ENCODE measurements at places on chromosomes 3 and 15.

DNA sequence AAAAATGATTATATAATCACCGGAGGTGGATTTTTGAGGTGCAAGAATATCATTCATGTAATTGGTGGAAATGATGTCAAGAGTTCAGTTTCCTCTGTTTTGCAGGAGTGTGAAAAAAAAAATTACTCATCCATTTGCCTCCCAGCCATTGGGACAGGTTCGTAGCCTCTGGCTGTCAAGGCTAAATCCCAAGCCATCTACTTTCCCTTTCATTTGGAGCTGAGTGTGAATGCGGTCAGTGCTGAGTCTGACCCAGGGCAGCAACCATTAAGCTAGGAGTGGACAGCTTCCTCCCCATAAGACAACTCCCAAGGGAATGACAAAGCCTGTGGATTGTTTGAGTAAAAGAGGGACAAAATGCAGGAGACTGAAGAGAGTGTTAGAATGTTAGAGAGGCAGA, 33.6 kb downstream of the PARP14 start:
- no peak for DNase-seq

- no peak for DNase-seq
These were observed 290.6 kb downstream of the ROBO1 start for GRCh38 chr3:79477242-79477641.

- no peak for DNase-seq
These were observed 64.6 kb downstream of the ESYT3 start for GRCh38 chr3:138498991-138499390.

DNA sequence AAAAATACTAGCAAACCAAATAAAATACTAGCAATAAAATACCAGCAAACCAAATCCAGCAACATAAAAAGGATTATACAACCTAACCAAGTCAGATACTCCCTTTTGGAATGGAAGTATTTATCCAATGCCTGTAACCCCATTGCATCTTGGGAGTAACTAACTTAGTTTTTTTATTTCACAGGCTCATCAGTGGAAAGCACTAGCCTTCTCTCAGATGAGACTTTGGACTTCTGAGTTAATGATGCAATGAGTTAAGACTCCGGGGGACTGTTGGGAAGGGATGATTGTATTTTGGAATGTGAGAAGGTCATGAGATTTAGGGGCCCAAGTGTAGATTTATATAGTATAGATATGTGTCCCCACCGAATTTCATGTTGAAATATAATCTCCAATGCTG, 41.2 kb downstream of the POLQ start:
- no peak for DNase-seq

- no peak for DNase-seq
These were observed 1.9 kb downstream of the MITF start for GRCh38 chr3:69741032-69741767.

DNA sequence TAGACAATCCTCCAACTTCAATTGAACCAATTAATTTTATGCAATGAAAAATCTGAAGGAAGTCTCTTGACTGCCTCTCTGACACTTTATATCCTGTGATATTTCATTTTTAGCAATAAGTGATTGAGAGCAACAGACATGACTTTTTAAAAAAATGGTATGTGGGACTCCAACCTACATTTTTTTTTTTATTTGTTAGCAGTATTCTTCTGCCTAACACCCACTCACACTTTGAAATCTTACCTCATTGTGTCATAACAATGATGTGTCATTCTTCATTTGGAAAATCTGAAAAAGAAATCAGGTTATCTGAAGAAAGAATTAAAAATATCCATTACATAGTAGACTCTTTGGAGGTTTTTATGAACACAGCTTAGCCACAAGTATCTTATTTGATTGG, 541.3 kb upstream of the KCNMB2 start:
- no peak for DNase-seq

DNA sequence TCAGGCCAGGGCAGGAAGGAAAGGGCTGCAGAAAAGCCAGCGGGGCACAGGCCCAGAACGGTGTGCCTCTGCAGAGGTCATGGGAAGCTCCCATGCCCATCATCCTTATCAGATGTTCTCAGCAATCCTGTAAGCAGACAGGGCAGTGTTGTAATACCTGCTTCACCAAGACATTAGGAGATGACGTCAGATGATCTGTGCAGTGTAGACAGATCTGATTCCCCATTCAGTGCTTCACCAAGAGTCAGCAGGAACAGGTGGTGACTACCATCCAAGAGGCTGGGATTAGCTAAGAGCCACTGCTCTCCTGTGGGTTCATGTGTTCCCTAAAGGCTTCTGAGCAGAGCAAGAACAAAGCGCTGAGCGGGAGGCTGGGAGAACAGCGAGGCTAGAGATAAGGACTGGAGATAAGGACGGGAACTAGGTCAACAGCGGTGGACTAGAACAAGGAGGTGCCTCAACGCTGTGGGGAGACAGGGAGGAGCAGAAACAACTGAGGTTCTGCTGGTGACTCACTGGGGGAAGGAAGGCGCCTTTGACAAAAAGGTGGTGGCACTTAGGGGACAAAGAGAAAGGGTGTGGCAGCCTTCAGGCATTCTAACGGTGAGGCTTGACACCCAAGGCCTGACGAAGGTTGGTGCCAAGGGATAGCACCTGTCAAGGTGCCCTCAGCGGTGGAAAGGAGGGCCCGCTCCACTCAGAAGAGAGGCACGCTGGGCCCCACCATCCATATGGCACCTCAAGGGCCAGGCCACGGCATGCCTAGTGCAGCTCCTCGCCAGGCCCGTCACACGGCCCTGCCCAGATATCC, 28.4 kb downstream of the CCDC12 start:
- no peak for DNase-seq

DNA sequence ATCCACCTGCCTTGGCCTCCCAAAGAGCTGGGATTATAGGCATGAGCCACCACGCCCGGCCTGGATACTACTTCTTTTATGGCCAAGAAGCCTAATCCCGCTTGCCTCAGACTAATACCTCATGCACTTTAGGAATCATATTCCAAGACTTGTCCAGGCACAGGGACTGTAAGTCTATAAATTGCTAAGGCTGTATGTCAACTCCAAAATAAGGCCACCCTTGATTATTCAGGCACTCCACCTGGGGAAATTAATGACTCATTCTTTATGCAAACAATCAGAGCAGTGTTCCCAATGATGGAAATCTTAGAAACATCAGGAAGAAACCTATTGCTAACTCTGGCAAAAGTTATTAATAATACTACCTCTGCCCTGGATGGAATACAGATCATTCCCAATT, 98.4 kb downstream of the ERC2 start:
- no peak for DNase-seq

DNA sequence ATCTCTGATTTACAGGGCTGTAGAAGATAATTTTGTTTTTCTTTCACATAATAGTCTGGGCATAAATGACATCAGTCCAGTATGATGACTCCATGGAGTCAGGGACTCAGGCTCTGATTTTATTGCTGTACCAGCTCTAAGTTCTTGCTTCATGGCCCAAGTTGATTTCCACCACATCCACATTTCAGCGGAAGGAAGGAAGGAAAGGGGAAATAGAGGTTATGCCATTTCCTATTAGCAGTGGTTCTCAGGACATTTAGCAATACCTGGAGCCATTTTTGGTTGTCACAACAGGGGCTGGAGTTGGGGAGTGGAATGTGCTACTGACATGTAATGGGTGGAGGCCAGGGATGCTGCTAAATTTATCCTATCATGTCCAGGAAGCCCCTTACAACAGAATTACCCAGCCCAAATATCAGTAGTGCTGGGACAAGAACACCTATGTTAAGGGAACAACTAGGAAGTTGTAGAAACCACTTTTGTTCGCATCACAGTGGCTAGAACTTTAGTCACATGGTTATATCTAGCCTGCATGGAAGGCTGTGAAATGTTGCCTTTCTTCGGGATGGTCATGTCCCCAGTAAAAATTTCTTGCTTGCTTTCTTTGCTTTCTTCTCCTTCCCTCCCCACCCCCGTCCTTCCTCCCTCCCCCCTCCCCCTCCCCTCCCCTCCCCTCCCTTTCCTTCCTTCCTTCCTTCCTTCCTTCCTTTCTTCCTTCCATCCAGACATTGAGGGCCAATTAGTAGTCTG, 42.1 kb downstream of the OXSR1 start:
- no peak for DNase-seq

DNA sequence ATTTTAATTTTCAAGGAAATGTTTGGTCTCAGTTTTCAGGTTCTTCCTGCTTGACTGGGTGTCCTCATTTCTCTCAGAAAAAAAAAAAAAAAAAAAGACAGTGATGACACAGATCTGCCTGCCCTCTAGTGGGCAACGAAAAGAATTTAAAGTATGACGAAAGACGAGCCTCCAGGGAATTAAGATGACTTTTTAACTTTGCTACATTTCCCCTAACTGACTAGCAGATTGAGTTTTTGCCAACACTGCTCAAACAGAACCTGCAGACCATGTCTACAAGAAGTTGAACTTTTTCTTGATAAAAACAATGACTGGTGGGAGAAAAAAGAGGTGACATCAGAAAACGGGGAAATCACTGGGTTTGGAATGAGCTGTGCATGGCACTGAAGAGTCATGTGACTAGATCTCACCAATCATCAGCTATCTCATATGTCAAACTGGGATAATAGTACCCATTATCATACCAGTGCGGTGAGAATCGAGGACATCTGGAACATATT, 40.8 kb downstream of the EOMES start:
- DNase-seq: no peak

DNA sequence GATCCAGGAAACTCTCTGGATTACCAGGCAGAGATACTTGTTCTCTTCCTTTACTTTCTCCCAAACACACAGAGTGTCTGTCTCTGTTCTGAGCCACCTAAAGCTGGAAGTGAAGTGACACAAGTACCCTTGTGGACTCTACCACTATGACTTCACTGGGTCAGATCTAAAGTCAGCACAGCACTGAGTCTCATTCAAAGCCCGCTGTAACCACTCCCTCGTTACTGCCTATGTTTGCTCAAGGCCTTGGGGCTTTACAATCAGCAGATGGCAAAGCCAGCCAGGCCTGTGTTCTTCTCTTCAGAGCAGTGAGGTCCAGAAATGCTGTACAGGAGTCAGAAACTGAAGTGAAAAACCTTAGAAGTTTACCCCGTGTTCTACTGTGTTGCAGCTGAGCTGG, 588.3 kb upstream of the SEMA6D start:
- DNase-seq: no peak

GRCh38 chr3:141020143-141020830, 30.9 kb upstream of the SPSB4 start:
- no peak for DNase-seq

DNA sequence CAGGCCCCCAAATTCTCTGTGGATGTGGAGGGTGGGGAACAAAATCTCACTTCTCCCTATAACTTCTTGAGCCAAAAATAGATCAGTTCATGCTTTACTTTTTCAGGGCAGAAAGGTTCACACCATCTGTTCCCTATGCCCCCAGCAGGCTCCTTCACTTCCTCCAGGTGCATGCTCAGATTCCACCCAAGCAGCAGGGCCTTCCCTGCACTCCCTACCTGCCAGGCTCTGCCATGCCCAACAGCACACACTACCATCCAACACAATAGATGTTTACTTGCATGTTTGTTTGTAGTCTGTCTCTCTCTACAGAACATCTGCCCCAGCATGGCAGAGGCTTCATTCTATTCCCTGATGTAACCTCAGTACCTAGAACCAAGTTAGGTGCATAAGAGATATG, 43.3 kb downstream of the GABRB3 start:
- no peak for DNase-seq

GRCh38 chr3:46553154-46553553, 12.9 kb downstream of the LRRC2 start:
- no peak for DNase-seq

- no peak for DNase-seq
These were observed 19.6 kb downstream of the OXNAD1 start for GRCh38 chr3:16284633-16285032.

DNA sequence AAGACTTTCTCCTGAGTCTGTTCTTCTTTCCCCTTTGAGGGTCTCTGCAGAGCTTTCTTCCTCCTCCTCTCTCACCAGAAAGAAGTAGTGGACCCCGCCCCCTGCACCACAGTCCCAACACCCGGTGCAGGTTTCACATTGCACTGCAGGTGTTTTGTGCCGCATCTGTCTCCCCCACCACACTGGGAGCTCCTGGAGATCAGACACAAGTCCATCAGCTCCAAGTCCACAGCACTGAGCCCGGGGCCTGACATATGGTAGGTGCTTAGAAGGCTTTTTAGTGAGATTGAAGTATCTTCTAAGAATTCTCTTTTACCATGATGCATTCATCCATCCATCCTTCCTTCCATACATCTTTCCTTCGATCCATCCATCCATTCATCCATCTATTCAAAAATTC, 9.8 kb downstream of the STRA6 start:
- DNase-seq: no peak

DNA sequence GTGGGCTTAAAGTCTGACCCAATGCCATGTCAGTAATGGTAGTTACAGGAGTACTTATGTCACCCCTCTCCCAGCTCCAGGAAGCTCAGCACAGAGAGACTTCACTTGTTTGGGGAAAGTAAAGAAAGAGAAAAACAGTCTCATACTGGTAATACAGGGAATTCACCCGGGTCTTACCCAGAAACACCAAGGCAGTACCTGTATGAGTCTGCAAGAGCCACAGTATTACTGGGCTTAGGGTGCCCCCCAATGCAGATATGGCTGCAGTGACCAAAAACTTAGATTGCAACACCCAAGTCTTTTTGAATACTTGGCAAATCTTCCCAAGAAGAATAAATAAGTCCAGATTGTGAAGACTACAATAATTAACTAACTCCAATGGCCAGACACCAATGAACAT, 622.1 kb downstream of the IGSF11 start:
- DNase-seq: no peak

DNA sequence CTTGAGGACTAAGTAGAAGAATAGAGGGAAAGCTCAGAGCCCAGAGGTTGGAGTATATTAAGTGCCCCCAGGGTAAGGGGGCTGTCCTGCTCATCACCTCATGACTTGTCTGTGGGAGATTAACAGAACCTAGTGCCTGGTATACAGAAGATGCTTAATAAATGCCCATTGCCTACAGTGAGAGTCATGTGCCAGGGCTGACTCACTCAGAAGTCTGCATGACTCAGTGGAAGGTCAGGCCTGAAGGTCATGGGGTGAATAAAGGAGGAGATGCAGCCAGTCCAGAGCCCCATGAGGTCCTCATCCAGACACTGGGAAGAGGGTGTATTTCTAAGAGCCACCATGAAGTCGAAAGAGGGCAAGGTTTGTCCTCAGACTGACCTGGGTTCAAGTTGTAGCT, 62.5 kb upstream of the TLE3 start:
- DNase-seq: no peak

DNA sequence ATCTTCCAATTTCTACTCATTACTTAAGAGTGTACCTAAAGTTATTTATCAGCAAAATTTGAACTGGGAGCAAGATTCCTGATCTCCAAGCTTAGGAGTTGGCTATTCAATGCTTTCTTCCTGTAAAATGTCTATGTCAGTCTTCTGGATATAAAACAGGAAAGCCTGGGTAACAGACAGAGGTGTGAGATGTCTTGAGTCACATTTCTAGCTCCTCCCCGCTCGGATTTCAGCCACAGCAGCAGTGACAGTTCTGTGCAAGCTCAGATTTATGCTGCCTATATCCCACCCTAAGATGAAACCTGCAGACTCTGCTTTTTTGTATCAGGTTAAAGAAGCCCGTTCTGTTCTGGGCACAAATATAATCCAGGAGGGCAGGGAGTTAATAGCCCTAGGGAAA, 2.1 kb upstream of the ARMC8 start:
- no peak for DNase-seq

- no peak for DNase-seq
These were observed 2.9 kb upstream of the FXR1 start for GRCh38 chr3:180909369-180910127.
